ENCODE measurements at places on chromosomes 5 and 9. TPM values are rescaled to one million over a fixed set of nuclear protein-coding genes. Genes with fewer than 3 reads are reported as not detected.
A peak's percentile ranks its signal among the peaks of the same experiment; 100 is the strongest.

Gene CDH6
- 5.2 TPM for total RNA-seq

- peak overlapping the region; percentile 29 for H3K4me3 ChIP-seq
- H3K27me3 ChIP-seq = no peaks in the 10 kb centered on the region
- H3K4me1 ChIP-seq = peaks cover 37% of the 10 kb centered on the region
- no peaks in the 10 kb centered on the region for H3K36me3 ChIP-seq
These were observed 15.4 kb downstream of the TRAF2 start for GRCh38 chr9:136901516-136902258.

Gene EIF4E1B
- not detected for total RNA-seq

Gene ANKRD31
- total RNA-seq = 1.2 TPM

DNA sequence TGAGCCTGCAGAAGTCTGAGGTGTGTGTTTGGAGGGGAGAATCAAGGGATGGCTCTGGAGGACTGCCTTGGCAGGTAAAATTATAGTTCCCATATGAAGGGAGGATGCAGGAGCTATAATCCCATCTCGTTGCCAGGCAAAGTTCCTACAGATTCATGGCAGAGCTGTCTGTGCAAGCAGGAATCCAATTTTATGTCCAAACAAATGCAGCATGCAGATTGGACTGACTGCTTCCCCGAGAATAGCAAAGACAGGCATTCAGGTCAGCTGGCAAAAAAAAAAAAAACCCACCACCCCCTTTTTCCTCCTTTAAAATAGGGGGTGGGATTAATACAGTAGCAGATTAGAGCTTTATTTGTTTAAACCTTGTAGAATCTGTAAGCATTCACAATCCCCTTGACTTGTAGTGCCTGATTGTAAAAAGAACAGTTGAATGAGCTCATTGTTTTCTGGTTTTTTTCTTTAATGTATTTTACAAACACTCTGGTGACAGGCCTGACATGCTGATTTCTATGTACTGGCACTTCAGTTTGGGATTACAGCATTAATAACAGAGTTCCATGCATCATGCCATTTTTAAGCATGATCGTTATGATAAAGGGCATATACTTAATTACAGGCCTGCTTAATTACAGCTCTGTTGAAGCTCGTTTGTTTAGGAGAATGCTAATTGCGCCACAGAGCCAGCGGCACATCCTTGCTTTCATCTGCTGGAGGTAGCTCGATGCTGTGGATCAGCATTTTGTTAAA lies 141.4 kb upstream of the LMX1B start:
- no peaks in the 10 kb centered on the region for H3K27me3 ChIP-seq
- no peak overlapping the region for H3K4me3 ChIP-seq
- H3K4me1 ChIP-seq = peaks cover 9% of the 10 kb centered on the region
- H3K27ac ChIP-seq = no peak overlapping the region

Gene PCAT7
- not detected for total RNA-seq

- peaks cover 40% of the 10 kb centered on the region for H3K4me1 ChIP-seq
- DNase-seq = no peak
- peak overlapping the region; percentile 78 for H3K27ac ChIP-seq
- H3K36me3 ChIP-seq = no peaks in the 10 kb centered on the region
- peak overlapping the region; percentile 85 for H3K4me3 ChIP-seq
These were observed 966 bp downstream of the SNX2 start for GRCh38 chr5:122775550-122776542.

Gene SRP19
- 30.9 TPM for total RNA-seq

GRCh38 chr5:54946306-54946819 lies 39.0 kb downstream of the ESM1 start:
- no peak overlapping the region for H3K4me3 ChIP-seq
- no peaks in the 10 kb centered on the region for H3K36me3 ChIP-seq
- no peaks in the 10 kb centered on the region for H3K27me3 ChIP-seq
- no peak for DNase-seq
- no peak overlapping the region for H3K27ac ChIP-seq

GRCh38 chr5:153938191-153938842 lies 100.4 kb downstream of the FAM114A2 start:
- no peak overlapping the region for H3K27ac ChIP-seq
- no peaks in the 10 kb centered on the region for H3K4me1 ChIP-seq
- H3K4me3 ChIP-seq = no peak overlapping the region
- no peaks in the 10 kb centered on the region for H3K36me3 ChIP-seq

Gene TMEM267
- total RNA-seq = 12.8 TPM

- no peak overlapping the region for H3K27ac ChIP-seq
- no peaks in the 10 kb centered on the region for H3K4me1 ChIP-seq
- H3K27me3 ChIP-seq = no peaks in the 10 kb centered on the region
- no peak for DNase-seq
These were observed 11.7 kb downstream of the MED7 start for GRCh38 chr5:157130925-157131324.

GRCh38 chr5:176132471-176133288 lies 105.5 kb upstream of the SIMC1 start:
- H3K36me3 ChIP-seq = no peaks in the 10 kb centered on the region
- H3K27ac ChIP-seq = no peak overlapping the region
- H3K4me3 ChIP-seq = no peak overlapping the region
- no peak for DNase-seq
- H3K27me3 ChIP-seq = no peaks in the 10 kb centered on the region

DNA sequence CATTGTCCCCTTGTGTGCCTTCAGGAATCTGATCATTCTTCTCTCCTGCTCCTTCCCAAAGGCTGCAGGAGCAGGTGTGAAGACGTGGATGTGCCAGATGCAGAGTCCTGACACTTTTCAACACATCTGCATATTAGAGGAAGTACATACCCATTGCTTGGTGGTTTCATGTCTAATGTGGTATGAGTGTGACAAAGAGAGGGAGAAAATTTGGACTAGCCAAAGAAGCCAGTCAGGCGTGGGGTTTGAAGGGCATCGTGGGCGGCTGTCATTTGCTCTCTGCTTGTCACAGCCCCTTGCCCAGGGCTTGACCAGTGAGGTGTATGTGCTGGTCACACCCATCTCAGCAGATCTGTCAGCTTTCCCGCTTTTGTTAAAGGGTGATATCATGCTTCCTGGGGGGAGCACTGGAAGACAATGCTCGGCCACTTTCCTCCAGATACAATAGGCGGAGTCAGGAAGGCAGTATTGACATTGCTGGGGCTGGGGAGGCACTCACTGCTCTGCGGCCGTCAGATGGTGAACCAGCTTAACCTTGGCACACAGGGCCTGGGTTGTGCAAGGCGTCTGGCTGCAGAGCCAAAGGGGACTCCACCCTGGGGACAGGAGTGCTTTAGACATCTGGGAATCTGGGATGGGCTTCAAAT lies 8.6 kb downstream of the TEK start:
- H3K27ac ChIP-seq = no peak overlapping the region
- no peaks in the 10 kb centered on the region for H3K27me3 ChIP-seq
- no peaks in the 10 kb centered on the region for H3K36me3 ChIP-seq
- H3K4me1 ChIP-seq = peaks cover 14% of the 10 kb centered on the region
- no peak for DNase-seq

Gene WNT8A
- not detected for total RNA-seq

Gene FGF10
- total RNA-seq = 41.3 TPM

Data from vagina (tissue), 2 donors.